ENCODE measurements at places on chromosomes 13 and 19.
A peak's percentile ranks its signal among the peaks of the same experiment; 100 is the strongest.

GRCh38 chr13:58963321-58963720, 1200.4 kb downstream of the DIAPH3 start:
- H3K36me3 ChIP-seq: no peaks in the 10 kb centered on the region
- no peak for DNase-seq
- no peaks in the 10 kb centered on the region for H3K4me1 ChIP-seq

DNA sequence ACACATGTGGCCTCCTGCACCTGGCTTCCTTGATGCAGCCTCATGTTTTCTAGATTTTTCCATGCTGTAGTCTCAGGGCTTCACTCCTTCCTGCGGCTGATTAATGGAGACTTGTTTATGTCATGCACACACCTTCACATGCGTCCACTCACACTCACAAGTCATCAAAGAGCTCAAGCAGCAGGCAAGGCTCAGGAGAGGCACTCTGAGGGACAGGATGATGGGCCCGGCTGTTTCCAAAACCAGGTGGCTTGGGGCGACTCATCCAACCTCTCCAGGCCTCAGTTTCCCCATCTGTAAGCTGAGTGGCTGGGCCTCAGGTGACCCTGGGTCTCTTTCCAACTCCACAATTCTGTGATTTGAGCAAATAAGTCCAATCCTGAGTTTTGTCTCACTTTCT, 36.9 kb downstream of the RASA3 start:
- H3K27ac ChIP-seq: no peak overlapping the region
- no peak overlapping the region for H3K4me3 ChIP-seq
- no peaks in the 10 kb centered on the region for H3K27me3 ChIP-seq
- H3K36me3 ChIP-seq: peaks cover 23% of the 10 kb centered on the region

DNA sequence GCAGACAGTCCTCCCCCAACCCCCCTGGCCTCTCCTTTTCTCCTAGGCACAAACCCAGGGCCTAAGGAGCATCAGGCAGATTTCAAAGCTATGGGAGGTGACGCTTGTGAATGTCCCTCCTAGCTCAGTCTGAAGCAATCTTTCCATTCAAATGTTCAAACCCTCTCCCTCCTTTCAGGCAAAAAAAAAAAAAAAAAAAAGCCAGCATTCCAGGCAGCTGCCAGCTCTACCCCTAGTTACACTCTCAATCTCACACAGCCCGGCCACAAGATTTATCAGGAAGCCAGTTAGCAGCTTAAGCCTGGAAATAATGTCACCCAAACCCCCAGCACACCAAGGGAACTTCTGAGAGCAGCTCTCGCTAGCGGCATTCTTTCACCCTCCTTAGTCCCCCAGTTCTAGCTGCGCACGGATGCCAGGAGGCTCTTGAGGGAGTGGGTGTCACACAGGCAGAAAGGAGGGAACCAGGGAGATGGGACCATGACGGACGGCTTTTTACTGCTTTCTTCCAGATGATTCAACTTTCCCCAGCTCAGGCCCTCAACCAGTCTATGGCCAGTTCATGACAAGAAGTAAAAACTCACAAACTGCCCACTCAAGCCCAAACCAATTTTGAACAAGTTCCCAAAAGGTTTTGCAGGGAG, 6.3 kb downstream of the SH3GL1 start:
- H3K27ac ChIP-seq: no peak overlapping the region
- H3K27me3 ChIP-seq: no peaks in the 10 kb centered on the region
- peaks cover 73% of the 10 kb centered on the region for H3K4me1 ChIP-seq
- DNase-seq: no peak
- peaks cover 50% of the 10 kb centered on the region for H3K36me3 ChIP-seq

GRCh38 chr19:34678421-34678820, 943 bp downstream of the ZNF302 start:
- H3K4me1 ChIP-seq: peaks cover 23% of the 10 kb centered on the region
- H3K27me3 ChIP-seq: no peaks in the 10 kb centered on the region
- H3K36me3 ChIP-seq: peaks cover 42% of the 10 kb centered on the region
- H3K27ac ChIP-seq: no peak overlapping the region

DNA sequence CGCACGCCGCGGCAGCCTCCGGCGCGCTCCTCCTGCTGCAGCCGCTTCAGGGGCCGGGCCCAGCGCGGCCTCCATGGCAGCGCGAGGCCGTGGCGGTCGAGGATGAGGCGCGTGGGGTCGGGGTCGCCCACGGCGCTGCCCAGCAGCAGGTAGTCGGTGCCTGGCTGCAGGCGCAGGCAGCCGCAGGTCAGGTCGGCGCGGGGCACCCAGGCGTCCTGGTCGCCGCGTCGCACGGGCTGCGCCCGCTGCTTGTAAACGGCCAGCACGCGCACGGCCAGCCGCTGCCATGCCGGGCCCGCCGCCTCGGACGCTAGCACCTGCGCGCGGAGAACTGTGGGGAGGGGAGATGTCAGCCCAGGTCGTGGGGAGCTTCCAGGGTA, 11.1 kb downstream of the NTN5 start:
- H3K27ac ChIP-seq: no peak overlapping the region
- H3K4me3 ChIP-seq: no peak overlapping the region
- no peaks in the 10 kb centered on the region for H3K27me3 ChIP-seq
- no peak for DNase-seq
- H3K36me3 ChIP-seq: no peaks in the 10 kb centered on the region
- H3K4me1 ChIP-seq: peaks cover 16% of the 10 kb centered on the region

- no peak overlapping the region for H3K27ac ChIP-seq
- no peak for DNase-seq
- no peak overlapping the region for H3K4me3 ChIP-seq
Observed at GRCh38 chr13:30645629-30646028, 27.9 kb downstream of the USPL1 start.

GRCh38 chr19:23823952-23824389, 65.3 kb upstream of the ZNF681 start:
- no peak overlapping the region for H3K4me3 ChIP-seq
- no peaks in the 10 kb centered on the region for H3K4me1 ChIP-seq
- no peaks in the 10 kb centered on the region for H3K36me3 ChIP-seq
- H3K27ac ChIP-seq: no peak overlapping the region
- no peaks in the 10 kb centered on the region for H3K27me3 ChIP-seq

GRCh38 chr13:88068316-88068715, 397.1 kb downstream of the SLITRK5 start:
- H3K27me3 ChIP-seq: no peaks in the 10 kb centered on the region
- no peak for DNase-seq
- no peak overlapping the region for H3K27ac ChIP-seq
- no peak overlapping the region for H3K4me3 ChIP-seq
- no peaks in the 10 kb centered on the region for H3K36me3 ChIP-seq

GRCh38 chr13:24938966-24939365, 157.0 kb upstream of the PABPC3 start:
- H3K27me3 ChIP-seq: peaks cover 5% of the 10 kb centered on the region
- no peak for DNase-seq
- no peaks in the 10 kb centered on the region for H3K4me1 ChIP-seq
- H3K36me3 ChIP-seq: no peaks in the 10 kb centered on the region

DNA sequence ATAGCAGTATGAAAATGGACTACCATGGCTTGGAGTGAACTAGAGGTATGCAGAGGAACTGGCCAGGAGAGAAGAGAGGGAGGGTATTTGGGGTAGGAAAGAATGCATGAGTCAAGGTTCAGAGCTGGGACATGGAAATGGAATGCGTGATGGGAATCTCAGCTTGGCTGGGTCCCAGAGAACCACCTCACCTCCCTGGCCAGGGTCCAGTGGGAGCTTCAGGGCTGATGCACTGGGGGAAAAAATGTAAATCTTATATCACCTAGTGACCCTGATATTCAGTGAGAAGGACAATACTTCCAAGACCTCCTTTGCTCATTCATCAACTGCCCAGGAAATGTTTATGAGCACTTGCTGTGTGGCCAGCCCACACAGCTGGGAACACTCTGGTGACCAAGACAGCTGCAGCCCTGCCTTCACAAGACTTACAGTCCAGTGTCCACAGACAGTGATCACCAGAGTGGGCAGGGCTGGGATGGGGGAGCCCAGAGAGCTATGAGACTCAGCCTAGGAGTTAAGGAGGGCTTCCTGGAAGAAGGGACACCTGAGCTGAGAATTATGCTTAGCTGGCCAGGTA, 12.8 kb downstream of the IGSF23 start:
- DNase-seq: no peak
- H3K4me3 ChIP-seq: no peak overlapping the region
- H3K4me1 ChIP-seq: no peaks in the 10 kb centered on the region

DNA sequence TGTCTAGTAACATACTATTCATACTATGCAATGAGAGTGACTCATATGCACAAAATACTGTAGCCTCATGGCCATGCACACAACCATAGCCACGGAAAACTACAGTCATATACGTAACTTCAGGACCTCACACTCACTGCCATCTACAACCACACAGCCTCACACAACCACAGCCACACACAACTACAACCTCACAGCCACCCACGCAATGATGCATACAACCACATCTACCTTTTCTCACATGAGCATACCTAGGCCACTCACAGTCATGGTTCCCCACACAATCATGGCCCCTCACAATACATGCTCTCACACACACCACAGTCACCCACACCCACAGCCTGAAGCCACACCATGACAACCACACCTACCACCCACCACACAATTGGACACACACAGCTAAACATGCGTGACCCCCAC, 8.7 kb upstream of the TNFSF14 start:
- H3K4me3 ChIP-seq: no peak overlapping the region
- peaks cover 39% of the 10 kb centered on the region for H3K4me1 ChIP-seq
- no peaks in the 10 kb centered on the region for H3K27me3 ChIP-seq
- no peak for DNase-seq

GRCh38 chr19:1252221-1252820, 3.9 kb downstream of the MIDN start:
- no peak for DNase-seq
- peak overlapping the region; percentile 87 for H3K27ac ChIP-seq
- no peaks in the 10 kb centered on the region for H3K27me3 ChIP-seq

GRCh38 chr13:112702341-112702985, 12.6 kb downstream of the ATP11A start:
- H3K27me3 ChIP-seq: no peaks in the 10 kb centered on the region
- H3K27ac ChIP-seq: no peak overlapping the region
- H3K4me3 ChIP-seq: no peak overlapping the region
- DNase-seq: no peak
- H3K36me3 ChIP-seq: peaks cover 5% of the 10 kb centered on the region

DNA sequence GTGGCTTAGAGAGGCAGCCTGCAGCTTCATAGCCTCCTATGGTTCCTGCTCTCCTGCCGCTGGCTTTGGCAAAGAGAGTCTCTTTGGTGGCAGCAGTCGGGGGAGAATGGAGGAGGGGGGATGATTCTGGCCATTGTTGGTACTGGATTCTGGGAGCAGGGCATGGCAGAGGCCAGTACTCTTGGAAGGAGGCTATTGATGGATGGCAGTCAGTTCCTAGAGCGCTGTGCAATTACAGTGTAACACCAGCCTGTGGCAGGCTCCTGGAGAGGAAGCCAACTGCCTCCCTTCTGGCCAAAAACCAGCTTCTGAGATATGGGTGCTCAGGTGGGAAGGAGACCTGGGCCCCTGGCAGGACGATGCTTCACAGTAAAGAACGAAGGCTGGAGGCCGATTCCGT, 47.9 kb upstream of the TMTC4 start:
- H3K36me3 ChIP-seq: no peaks in the 10 kb centered on the region
- DNase-seq: no peak
- no peak overlapping the region for H3K27ac ChIP-seq
- no peaks in the 10 kb centered on the region for H3K4me1 ChIP-seq

Measured in CD4-positive, alpha-beta T cell (primary cell).